ENCODE measurements at places on chromosomes 1 and 21.

GRCh38 chr1:221824909-221825308 is 83.0 kb upstream of the DUSP10 start:
- DNase-seq = no peak

DNA sequence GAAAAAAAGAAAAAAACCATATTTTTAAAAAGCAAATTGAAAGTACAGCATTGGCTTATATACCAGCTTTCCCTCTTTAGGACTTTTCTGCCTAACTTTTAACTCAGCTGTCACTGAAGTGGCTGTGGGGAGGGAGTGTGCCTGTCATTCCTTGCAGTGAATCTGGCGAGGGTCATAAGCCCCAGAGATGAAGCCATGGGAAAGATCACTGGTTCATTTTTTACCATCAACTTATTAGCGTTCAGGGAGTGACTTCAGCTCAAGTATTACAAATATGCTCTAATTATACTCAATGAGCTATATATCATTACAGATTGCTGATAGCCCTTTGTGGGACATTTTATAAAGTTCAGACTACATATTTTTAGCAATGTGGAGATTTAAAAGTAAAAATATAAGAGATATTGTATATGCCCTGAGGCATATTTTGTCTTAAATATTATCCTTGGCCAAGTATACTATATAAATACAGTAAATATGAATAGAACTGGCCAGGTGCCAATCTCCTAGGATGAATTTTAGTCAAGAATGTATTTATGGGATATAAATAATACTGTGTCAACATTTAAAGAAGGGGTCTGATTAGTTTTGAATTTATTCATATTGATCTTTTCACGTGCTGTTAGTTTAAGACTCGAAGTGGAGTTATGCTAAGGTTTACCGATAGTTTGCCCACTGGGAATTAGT is 4.4 kb downstream of the TGFB2 start:
- no peak for DNase-seq

DNA sequence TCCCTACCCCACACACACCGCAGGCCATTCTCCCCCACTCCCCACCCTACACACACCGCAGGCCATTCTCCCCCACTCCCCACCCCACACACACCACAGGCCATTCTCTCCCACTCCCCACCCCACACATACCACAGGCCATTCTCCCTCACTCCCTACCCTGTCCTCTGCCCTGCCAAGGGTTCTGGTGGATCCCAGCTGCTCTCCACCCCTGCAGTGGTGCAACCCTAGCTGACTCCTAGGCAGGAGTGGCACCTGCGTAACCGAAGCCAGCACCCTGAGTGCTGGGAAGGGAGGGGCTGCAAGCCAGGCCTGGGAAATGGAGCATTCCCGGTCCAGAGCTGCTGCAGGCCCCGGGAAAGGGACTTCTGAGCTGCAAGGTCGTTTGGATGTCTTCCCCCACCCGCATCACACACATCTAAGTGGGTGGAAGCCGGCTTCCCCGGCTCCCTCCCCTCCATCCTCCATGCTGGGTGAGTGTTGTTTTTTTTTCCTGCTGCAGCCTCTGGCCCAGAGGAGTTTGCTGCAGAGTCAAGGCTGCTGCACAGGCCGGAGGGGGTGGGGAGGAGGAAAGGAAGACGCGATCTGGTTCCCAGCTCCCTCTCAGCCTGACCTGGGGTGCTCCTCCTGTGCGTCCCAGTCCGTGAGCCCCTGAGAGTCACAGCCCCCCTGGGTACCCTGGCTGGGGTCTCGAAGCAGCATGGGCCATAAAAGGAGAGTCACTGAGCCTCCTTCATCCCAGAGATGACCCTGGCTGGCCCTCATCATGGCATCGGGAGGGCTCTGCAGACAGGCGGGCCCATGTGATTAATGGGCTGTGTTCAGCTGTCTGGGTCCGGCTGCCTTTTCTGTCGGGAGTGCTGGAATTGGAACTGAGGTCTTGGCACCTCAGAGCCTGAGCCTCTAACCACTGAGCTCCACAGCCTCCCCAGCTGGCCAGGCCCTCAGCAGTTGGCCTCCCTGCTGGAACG is 16.1 kb downstream of the H6PD start:
- peak; percentile 50 for DNase-seq

- DNase-seq = no peak
Measured at GRCh38 chr1:72498371-72498770, 216.0 kb upstream of the NEGR1 start.

- DNase-seq = no peak
Measured at GRCh38 chr1:155531624-155532023, 31.0 kb downstream of the ASH1L start.

DNA sequence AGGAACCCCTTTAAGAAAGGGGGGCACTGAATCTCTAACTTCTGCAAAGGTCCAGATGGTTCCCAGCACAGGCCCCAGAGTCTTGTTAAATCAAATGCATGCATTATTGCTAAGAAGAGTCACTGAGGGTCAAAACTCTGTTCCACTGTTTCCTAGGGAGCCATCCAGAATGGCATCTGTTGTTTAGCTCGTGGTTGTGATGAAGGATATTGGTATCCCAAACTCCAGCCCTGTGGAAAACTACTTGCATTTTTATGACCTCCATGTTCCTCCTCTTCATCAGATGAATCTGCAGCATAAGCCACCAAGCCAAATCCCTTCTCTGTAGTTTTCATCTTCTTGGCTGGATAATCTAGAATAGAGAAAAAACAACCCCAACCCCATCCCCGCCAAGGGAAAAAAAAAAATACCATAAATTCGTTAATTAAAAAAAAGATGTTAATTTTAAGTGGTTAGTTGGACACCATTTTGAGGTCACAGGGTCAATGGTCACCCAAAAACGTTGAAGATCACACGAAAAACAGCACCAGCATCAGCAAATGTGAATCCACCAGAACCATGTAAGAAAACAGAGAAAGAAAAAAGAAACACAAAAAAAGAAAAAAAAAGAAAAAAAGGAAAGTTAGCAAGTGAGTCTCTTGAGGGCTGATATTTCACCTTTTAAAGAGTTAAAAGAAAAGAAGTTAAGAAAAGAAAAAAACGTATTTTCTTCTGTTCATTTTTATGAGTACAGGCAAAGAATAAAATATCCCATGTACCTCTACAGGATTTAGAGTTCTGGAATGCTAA is 3.0 kb upstream of the RIT1 start:
- DNase-seq = no peak

DNA sequence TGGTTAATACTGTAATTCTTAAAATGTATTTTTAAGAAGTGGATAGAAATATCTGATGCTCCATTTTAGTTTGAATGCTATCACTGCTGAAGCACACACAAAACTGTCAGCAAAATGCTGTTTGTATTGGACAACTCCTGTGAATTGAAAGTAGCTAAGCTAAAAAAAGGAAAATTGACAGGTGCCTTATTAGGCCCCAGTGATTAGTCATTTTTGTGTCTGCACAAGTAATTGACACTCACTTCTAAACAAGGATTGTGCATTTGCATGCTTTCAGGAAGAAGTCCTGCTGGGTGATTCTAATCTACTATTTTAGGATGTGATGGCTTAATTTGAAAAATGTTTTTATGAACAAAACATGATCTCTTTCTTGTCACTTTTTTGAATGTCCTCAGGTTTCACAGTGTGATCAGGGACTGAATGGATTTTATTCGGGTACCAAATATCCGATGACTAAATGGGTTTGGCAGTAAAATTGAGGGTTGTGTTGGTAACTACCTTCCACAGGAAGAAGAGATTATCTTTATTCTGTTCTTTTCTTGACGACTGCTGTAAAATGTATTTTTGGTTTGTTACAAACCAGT is 13.0 kb upstream of the MAP3K7CL start:
- DNase-seq = no peak

DNA sequence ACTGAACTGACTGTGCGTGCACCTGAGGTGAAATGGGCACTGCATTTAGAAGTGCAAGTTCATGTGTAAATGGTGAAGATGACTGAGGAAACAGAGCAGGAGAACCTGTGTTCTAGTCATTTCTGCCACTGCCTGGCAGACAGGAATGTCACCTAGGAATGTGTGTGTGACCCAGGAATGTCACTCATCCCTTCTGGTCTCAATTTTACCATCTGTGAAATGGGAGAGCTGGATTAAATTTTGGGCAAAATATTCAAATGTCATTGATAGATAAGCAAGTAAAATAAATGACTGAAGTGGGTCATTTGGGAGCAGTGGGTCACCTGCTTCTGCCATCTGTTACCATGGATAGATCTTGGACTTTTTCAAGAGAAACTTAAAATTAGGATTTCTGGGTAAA is 42.2 kb downstream of the SLC35F3 start:
- DNase-seq = peak; percentile 47

GRCh38 chr1:113963281-113963906 is 15.9 kb upstream of the OLFML3 start:
- no peak for DNase-seq

DNA sequence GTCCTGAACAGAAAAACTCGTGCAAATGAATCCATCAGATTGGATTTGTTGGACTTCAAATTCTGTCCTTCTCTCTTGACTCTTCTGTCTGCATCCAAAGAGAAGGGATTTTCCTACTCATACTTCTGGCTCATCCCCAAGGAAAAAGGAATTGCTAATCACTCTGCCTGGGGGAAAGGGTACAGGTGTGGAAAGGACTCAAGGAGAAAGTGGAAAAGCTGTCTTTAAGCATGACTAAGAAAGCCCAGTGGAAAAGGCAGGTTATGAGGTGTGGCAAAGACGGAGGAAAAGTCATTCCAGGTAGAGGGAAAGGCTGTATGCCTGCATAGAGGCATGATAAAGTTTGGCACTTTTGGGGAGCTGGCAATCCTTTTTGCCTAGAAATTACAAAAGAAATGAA is 43.4 kb downstream of the PTGS2 start:
- no peak for DNase-seq

GRCh38 chr1:26277261-26277661 is 2.6 kb upstream of the SH3BGRL3 start:
- no peak for DNase-seq

GRCh38 chr1:213613549-213613948 is 374.2 kb upstream of the PROX1 start:
- no peak for DNase-seq

- no peak for DNase-seq
Measured at GRCh38 chr1:25550155-25550506, 6.7 kb downstream of the LDLRAP1 start.

DNA sequence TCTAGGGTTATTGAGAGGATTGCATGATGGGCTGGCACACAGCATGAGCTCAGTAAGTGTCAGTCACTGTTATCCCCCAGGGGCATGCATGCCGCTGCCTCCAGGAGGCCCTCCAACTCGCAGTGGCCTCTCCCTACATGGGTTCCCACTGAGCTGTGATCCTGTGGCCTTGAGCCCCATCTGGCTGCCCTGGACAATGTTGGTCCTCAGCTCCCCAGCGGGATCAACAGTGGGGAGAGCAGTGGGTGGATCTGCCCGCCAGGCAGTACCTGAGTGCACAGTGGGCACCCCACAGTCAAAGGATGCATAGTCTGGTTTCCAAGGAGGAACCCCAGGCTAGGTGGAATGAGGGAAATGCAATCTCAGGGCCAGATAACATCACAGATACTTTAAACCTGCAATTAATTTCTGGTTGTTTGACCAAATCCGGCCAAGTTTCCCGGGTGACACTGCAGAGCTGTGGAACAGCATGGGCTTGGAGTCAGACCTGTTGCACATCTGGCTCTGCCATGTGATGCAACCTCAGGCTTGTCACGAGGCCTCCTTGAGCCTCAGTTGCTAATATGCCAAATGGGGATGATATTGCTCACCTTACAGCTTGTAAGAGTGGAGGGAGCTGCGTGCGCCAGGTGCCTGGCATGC is 9.3 kb downstream of the PADI3 start:
- no peak for DNase-seq

Measured in thyroid gland (tissue), 4 donors.